ENCODE measurements at places on chromosomes 5 and 9.

DNA sequence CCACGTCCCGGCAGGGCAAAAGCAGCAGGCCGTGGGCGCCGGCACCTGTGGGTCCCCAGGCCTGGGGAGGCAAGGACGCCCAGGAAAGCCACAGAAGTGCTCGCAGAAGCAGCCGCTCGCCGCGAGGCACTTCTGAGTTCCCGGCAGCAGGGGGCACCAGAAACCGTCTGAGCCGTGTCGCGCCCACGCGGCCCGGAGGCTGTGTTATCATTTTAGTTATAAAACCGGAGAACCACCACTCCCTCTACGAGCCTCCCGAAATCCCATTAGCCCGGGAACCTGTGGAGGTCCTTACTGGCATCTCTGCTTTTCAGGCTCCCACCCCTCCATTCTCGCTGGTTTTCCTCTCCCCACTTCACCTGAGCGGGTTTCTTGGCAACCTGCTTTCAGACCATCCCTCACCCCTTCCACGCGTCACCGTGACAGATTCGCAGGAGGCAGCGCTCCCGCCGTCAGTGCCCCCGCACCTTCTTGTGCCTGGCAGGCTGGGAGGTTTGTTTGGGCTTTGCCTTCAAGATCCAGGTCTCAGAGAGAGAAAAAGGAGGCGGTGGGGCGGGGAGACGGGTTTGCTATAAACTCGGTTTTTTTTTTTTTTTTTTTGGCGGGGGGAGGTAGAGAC is 2.3 kb downstream of the GDNF start:
- no peak for DNase-seq

GRCh38 chr5:144219869-144220268 is 49.2 kb downstream of the KCTD16 start:
- DNase-seq: no peak

DNA sequence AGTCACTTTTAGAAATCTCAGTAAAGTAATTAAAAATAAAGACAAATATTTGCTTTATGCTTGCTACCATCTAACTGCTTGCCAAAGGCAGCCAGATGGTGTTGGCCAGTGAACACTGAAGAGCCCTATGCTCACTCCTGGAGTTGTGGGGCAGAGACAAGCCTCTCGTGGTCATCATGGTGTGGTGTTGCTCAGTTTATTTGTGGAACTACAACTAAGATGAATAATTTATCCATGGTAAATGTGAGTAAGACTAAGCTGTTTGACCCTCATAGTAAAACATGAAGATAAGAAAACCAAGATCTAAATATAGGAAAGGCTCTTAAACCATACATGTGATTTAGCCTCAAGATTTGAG is 100.7 kb downstream of the PDE8B start:
- no peak for DNase-seq

DNA sequence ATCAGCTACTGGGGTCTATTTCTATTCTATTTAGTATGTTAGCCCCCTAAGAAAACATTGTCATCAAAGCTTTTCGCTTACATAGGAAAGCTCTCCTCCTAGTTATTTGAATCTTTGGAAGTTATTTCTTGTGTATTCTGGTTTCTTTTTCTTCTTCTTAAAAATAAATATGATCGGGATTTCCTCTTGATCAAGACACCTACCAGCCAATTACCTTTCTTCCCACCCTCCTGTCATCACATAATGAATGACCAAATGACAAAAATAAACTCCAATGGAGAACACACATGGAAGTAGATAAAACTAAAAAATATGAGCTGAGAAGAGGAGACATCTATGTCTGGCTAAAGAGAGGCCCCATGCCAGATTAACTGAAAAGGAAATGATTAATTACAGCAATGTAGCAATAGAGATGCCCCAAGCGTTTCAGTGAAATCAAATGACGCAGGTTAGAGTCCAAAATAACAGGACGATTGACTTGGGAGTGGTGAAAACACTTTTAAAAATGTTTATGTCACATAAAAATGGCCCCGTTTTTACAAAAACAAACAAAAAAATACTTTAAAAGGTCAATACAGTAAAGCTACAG is 59.5 kb upstream of the PCSK1 start:
- no peak for DNase-seq

DNA sequence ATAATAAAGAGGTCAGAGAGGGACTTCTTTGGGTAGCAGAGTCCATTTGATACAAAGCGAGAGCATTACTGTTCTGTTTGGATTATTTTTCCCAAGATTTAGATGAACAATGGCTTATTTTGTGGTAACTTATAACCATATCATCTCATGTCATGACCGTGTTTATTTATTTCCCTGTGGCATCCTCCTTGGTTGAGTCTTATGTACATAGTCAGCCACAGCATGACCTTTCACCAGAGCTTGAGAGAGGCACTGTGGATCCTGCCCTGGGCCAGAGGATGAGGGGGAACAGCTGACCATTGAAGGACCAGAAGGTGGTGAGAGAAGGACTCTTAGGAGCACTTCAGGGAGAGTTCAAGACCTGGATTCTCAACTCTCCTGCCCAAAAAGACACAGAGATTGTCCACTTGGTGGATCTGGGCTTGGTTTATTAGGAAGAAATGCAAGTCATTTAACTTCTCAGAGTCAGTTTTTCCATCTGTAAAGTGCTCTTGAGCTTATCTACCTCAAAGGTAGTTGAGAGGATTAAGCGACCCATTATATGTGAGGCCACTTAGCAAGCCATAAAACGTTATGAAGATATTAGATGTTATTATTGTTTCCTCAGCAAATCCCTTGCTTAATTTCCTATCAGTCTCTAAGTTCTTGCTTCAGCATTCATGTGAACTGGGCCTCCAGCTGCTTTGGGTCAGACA is 51.4 kb downstream of the PPIC start:
- no peak for DNase-seq

- DNase-seq: no peak
Measured at GRCh38 chr5:58752104-58752503, 169.2 kb downstream of the RAB3C start.

DNA sequence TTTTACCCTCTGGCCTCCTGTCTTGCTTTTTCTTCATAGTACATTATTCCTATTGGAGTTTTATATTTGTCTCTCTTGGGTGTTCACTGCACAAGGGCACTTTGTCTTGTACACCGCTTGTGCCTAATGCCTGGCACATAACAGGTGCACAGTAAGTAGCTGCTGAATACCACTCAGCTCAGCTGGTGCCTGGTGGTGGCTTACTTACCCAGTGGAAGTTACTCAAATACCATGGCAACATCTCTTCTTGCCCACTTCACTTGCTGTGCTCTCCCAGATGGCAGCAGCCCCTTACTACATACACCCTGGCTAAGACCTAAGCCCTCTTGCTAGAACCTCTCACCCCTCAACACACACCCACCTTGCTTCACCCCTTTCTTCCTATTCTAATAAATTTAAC is 11.3 kb upstream of the SKP1 start:
- no peak for DNase-seq

DNA sequence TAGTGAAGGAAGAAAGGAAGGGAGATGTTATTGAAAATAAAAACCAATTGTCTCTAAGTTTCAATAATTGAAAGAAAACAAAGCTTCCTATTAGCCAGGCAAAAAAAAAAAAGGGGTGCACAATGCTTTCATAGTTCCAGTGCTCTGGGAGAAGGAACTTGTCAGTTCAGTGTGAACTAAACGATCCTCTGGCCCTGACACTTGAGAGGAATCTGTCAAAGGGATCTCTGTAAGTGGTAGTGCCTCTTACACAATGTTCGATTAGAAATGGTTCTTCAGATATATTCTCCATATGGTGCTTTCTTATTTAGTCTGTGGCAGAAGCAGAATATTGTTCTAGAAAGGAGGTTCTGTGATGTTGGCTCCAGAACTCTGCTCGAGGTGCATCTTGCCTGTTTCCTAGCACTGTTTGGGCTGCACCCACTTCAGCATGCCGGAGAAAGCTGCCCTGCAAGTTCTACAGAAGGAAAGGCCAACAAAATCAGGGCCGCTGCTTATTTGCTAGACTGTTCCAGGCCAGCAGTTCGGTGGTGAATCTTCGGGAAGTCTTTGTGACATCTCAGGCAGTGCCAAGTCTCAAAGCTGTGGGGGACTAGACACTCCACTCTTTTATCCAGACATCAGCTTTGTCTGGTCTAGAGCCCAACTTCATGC is 90.9 kb downstream of the PIK3R1 start:
- DNase-seq: no peak

All from hematopoietic multipotent progenitor cell treated with erythropoietin and hydrocortisone succinate and interleukin-3 and kit ligand, for 15 days (in vitro differentiated cells).